ENCODE measurements at places on chromosomes 1 and 21.

DNA sequence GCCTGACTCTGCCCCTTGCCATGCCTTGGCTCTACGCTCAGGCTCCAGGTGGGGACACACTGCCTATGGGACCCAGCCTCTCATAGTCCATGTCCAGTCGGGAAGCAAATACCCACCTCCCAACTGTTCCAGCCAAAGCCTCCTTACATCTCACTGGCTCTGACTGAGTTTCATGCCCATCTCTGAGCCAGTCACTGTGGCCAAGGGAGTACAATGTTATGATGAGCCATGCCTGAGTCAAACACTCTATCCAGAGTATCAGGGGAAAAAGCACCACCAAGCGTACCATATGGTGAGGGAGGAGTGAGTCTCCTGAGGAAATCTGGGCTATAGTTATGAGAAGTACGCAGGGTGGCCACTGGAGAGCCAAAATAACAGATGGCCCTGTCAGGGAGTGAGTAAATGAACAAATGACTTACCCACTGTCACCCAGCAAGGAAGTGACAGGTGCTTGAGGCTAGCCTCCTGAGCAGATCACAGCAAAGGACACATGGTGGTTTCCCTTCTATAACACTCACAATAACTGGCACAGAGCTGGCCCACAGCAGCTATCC lies 236.6 kb upstream of the GJB5 start:
- no peak for DNase-seq

GRCh38 chr1:34529935-34530859 lies 224.7 kb upstream of the GJB5 start:
- DNase-seq = no peak

DNA sequence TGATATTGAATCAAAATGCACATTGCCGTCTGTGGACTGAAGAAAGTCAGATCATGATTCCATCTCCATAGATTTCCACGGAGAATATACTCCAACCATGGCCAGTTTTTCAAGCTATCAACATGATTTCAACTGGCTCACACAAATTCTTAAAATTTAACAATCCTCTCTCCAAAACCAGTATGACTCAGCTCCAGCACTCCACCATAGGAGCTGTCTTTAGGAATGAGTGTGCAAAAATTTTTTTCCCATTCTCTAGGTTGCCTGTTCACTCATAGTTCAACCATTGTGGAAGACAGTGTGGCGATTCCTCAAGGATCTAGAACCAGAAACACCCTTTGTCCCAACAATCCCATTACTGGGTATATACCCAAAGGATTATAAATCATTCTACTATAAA lies 40.8 kb downstream of the RGL1 start:
- DNase-seq = no peak

- DNase-seq = no peak
Observed at GRCh38 chr1:59057796-59058195, 239.1 kb upstream of the FGGY start.

GRCh38 chr1:239772446-239772845 lies 319.2 kb upstream of the FMN2 start:
- DNase-seq = no peak

DNA sequence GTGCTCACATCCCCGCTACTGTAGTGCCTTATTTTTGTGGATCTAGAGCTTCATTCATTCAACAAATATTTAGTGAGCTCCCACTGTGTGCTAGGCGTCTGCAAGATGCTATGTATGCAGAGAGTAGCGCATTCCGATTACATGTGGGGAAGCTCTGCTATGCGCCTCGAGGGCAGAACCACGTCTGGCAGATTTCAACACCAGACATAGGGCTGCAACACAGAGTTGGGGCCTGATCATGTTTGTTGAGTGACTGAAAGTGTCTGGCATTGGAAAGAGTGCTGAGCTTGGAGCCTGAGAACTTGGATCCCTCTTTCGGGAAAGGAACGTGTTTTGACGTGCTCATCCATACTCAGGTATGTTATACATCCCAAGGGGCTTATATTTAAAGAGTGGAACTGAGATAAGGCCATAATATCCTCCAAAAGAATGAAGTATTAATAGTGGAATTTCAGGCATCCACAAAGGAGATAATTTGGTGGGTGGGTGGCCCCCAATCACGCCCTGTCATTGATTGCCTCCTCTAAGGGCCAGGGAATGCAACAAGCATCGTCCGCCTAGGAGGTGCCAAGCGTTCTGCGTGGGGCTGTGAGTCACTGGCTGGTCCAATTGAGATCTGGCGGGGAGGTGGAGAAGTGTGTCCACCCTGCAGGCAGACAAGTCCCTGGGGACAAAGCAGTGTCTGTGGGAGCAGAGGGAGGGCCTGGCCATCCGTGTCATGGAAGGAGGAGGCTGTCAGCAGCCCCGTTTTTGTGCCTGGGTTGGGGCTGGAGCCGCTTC lies 62.8 kb upstream of the ZBTB40 start:
- DNase-seq = no peak

- no peak for DNase-seq
Observed at GRCh38 chr1:147897029-147897752, 5.4 kb upstream of the GJA8 start.

GRCh38 chr1:233326319-233326718 lies 1.2 kb upstream of the MAP3K21 start:
- no peak for DNase-seq

- no peak for DNase-seq
Observed at GRCh38 chr1:156097499-156098178, 15.4 kb upstream of the MEX3A start.

DNA sequence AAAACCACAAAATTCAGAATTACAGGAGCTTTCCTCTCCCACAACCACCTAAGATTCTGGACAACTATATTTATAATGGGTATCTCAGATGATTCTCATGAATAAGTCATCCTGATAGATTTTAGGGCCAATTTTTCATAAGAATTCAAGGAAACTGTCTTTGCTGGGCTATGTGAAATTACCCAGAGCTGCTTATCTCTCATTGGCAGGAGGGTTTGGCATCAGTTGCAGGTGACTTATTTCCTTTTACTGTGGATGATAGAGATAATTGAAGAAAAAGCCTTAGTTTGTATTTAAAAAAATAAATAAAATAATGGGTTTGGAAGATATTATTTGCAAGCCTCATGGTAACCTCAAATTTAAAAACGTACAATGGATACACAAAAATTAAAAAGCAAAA lies 38.2 kb upstream of the WDR26 start:
- no peak for DNase-seq

DNA sequence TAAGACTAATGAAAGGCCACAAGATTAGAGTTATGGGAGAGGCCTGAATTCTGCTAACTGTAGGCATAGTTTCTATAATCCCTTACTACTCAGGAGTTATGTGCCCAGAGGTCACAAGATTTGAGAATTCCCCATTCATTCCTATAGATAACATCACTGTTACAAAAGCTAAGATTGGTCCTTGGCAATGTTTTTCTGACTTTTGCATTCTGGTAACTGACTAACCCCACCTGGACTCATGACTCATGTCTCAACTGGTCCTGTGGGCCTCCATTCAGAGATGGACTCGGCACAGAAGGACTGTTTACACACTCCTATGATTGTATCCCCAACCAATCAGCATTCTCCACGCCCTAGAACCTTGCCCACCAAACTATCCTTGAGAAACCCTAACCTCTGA lies 249.0 kb upstream of the ZP4 start:
- no peak for DNase-seq

GRCh38 chr1:198185759-198186158 lies 29.0 kb downstream of the NEK7 start:
- no peak for DNase-seq

DNA sequence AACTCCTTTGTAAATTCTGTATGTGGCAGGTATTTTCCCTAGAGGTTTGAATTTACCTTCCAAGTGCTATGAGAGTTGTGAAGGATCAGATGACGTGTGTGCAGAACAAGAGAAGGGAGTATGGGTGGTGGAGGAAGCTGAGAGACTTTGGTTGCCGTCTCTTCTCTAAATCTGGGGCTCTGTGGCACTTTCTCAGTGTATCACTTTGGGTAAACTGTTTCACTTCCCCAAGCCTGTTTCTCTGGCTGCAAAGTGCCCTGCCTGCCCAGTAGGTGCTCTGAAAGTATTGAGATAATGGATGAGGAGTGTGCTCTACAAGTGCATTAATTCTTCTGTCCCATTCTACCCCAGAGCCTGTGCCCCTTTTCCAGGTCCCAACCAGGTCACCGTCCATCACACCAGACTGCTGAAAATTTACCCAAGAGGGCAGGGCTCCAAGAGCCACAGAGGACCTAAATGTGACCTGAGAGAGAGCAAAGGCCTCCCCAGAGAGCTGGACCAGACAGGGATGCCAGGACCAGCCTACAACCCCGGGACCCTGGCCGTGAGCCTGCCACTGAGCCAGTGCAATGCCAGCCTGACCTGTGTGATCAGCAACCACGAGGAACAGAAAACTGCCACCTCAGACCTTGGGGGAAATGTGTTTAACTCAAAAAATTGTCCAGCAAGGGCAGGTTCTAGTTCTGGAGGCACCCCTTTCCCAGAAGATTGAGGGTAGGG lies 131.6 kb upstream of the ETV3 start:
- DNase-seq = no peak

GRCh38 chr1:40803902-40804301 lies 20.3 kb downstream of the KCNQ4 start:
- DNase-seq = no peak

GRCh38 chr1:53132176-53132575 lies 10.3 kb downstream of the SLC1A7 start:
- no peak for DNase-seq

DNA sequence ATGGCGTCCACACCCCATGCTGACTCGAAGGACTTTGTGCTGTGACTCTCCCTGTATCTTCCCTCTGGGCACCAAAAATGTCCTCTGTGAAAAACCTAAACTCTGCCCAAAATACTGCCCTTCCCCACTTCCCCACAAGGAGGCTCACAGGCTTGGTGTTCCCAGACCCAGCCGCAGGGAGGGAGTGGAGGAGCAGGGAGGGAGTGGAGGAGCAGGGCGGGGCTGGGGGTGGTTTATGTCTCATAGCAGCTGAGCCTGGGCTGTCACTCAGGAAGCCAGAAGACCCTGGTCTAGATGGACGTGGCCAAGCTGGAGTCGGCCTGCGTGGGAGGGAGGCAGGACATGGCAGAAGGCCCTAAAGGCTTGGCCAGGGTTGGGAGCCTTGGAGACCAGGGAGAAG lies 461.7 kb downstream of the PTPRU start:
- DNase-seq = no peak

- DNase-seq = no peak
Observed at GRCh38 chr1:43632135-43632670, 17.7 kb upstream of the KDM4A start.

DNA sequence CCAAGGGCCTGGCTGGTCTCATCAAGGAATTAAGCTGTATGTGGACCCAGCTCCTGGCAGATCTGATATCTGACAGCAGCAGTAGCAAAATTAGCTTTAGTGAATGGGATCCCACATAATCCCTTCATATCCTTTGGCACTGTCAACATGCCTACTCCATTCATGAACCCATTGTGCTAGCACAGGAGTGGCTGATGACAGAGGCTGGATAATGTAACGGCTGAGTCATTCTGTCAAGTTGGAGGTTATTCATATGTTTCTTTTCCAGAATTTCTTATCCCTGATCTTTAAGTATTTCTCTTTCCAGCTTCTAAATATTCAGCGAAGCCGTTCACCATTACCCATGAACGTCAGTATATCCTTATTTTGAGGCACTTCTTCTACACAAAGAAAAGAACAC lies 84.3 kb downstream of the EXTL2 start:
- DNase-seq = no peak

- DNase-seq = no peak
Observed at GRCh38 chr1:7705048-7705907, 65.8 kb upstream of the VAMP3 start.

DNA sequence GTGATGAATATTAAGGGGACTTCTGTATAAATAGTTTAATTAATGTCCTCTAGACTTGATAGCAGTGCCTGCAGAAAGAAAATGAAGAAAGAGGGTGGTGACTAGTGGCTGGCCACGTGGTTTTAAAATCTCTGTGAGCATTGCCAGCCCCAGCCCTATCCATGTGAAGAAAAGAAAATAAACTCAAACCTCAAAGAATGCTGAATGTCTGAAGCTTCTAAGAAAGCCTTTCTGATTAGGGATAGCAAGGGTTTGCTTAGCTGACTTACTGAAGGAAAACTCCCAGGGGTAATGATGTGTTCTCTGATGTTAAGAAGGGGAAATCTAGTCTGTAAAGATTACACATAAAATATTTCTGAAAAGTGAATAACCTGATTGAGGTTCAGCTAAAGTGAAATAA lies 31.8 kb downstream of the ADGRL2 start:
- DNase-seq = no peak

GRCh38 chr1:8629241-8630091 lies 188.0 kb downstream of the RERE start:
- no peak for DNase-seq

DNA sequence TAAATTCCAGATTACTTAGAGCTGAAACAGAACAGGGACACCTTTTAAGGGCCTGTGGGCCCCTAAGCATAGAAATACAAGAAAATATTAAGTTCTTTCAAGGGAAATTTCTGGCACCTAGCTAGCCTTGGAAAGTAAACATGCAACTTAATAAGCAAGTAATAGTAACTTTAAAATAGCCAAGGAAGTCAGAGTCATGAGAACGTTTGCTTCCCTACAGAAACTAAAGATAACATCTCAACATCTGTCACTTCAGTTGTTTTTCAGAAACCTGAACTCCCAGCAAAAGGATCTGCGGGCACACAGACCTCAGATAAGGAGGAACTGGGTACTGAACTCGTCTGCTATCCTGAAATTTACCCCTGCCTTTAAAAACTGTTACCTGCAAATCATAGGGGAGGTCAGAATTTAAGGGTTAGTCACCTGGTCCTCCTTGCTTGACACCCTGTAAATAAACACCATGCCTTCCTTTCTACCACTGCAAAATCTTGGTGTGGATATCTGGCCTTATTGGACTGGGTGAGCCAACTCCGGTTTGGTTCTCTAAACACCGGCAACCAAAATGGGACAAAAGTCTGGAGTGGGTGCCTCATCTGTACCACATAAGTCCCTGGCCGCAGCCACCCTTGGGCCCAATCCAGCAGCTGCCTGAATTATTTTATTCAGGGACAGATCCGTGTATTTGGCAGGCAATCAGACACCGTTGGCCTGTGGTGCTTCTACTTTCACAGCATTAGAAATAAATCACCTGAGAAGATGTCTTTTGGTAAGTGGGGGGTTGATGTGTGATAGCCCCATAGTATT lies 27.9 kb downstream of the NRDC start:
- no peak for DNase-seq

- no peak for DNase-seq
Observed at GRCh38 chr1:101408212-101409042, 171.6 kb downstream of the S1PR1 start.

- DNase-seq = peak; percentile 8
Observed at GRCh38 chr1:172948457-172948856, 102.3 kb downstream of the TNFSF18 start.

- no peak for DNase-seq
Observed at GRCh38 chr1:38025233-38025632, 12.7 kb downstream of the UTP11 start.

- no peak for DNase-seq
Observed at GRCh38 chr1:180155182-180155682, 563 bp downstream of the QSOX1 start.

- DNase-seq = no peak
Observed at GRCh38 chr1:183137782-183138181, 48.3 kb upstream of the LAMC2 start.
